Heart right ventricle (tissue), 16 donors: ENCODE measurements at places on chromosomes 4 and X. TPM values are rescaled to one million over a fixed set of nuclear protein-coding genes. Genes with fewer than 3 reads are reported as not detected.

GRCh38 chrX:81957900-81958545, 756.1 kb downstream of the SH3BGRL start:
- DNase-seq: no peak

DNA sequence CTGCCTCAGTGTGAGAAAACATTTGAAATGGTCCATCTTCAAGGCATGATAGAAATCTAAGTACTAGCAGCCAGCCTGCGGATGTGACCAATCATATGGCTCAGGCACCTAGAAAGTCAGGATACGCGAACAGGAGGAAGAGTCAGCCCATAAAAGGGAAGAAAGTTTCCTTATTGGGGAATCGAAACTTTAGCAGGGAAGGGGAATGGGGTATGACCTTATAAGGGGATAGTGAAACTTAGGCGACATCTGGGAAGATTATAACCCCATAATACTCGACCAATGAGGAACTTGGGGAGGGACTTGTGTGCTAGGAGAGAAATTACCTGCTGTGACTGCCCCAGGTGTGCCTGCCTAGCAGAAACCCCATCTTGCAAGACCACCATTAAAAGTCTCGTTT, 26.2 kb upstream of the PYURF start:
- no peak for DNase-seq

DNA sequence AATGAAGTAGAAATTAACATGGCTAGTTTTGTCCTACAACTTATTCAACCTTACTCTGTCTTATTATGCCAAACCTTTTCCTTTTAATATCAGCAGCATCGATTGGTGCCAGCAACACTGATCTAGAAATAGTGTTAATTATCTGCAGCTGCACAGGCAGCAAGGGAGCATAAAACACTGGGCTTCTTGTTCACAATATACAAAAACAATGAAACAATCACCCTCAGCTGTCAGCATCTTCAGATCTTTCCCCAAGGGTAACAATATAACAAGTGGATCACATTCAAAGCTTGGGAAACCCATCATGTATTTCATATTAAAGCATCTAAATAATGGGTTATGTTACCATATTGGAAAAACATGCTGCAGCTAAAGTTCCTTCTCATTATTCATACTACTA, 238.1 kb downstream of the SPOCK3 start:
- DNase-seq: no peak

DNA sequence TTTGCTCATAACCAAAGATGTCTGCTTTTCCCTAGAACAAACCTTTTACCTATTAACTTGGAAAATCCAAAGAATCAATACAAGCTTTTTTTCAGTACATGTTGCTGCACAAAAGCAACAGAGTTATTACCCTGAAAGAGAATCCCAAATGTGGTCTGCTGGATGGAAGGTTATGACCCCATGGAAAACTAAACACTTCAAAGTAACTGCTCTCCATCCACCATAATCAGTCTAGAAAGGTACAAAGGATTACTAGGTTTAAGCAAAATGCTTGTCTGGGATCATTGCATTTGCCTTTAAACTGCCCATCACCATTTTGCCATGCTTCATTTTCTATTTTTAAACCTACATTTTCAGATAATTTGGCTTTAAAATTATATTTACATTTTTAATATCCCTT, 11.7 kb downstream of the MMRN1 start:
- DNase-seq: no peak

DNA sequence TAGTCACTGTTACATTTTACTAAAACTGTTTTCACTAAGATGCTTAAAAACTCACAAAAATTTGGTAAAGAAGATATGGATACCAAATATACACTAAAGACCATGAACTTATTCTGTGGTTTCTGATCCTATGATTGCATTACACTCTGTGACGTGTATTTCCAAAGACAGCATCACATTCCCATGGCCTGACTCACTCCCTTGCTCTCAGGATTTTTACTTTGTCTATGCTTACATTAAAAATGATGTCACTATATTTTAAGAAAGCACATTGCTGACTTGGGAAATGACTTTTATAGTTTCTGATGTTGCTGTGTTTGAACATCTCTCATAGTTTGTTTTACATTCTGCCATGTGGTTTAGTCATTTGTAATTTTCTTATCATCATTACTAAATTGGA, 327.9 kb upstream of the MAGEB18 start:
- no peak for DNase-seq

- peak; percentile 48 for DNase-seq
These were observed 9.2 kb upstream of the FAM53A start for GRCh38 chr4:1693131-1693896.

GRCh38 chrX:134246282-134246681, 9.3 kb downstream of the CCDC160 start:
- no peak for DNase-seq

DNA sequence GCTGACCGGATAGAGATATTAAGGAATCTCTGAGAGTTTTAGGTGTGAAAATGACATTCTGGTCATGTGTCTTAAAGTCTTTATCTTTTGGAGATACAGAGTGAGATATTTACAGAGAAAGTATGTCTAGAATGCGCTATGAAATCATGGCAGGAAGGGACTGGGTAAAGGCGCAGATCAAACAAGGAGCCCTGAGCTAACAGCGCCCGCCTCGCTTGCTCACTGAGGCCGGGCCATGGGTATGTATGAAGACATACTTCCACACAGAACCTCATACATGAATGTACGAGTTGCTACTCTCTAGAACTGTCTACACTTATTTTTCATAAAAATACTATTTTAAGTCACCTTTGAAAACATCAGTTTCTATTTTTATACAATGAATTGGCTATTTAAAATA, 20.0 kb downstream of the FAM53A start:
- no peak for DNase-seq

DNA sequence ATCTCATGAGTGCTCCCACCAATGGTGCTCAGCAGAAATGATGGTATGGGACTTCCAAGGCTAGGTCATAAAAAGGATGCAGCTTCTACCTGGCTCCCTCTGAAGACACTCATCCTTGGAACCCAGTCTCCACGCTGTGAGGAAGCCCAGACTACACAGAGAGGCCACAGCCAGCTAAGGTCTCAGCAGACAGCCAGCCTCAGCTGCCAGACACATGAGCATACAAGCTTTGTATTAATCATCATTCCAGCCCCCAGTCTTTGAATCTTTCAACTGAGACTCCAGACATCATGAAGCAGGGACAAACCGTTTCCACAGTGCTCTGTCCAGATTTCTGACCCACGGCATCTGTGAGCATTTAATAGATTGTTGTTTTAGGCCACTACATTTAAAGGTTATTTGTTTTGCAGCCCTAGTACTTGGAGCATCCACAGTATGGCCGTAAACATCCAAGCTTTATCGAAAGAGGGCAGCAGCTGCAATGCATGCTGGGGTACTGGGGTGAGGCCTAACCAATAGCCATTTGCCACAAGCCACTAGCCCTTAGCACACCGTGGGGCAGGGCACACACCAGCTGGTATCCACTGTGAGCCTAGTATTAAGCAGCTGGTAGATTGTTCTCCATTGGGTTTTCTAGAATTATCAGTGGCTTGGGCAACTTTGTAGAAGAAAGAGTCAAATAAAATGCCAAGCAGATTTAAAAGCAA, 449.1 kb downstream of the BCOR start:
- DNase-seq: no peak

Gene PAGE1
- total RNA-seq: not detected

DNA sequence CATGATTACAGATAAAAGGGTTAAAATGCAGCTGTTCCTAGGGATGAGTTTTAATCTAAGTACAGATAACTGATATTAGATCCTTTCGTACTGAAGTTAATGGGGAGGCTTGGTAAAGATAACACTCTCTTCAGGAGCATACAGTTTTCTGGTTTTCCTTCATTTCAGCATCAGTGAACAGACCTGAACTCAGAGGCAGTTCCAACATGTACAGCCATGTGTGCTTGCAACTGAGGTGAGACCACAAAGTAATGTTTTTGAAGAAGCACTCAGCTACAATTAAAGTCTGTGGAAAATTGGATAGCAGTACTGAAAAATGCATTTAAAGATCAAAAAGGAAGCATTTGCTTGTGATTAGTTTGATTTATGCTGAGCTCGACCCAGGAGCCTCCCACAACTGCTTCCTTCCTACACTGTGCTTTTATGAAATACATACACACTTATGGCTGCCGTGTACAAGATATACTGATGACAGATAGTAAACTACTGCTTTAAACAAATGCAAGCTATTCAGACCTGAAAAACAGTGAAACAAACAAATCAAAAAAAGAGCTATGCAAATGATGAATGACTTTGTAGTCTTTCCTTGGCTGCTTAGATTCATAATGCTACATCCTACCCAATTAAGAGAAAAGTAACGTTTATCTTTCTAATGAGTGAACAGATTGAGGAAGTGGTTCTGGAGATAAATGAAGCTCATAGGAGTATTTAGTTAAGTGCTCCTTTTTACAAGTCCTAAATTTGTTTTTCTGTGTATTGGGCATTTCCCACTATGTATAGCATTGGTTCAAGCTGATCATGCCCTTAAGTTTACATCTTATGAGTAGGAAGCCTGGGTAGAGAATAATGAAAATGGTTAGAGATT, 68.4 kb downstream of the PDLIM5 start:
- DNase-seq: no peak

- peak; percentile 32 for DNase-seq
These were observed 338.8 kb downstream of the BCOR start for GRCh38 chrX:39758791-39759525.

GRCh38 chr4:173821876-173822275, 291.8 kb upstream of the HAND2 start:
- DNase-seq: no peak

Gene PLAC1
- not detected for total RNA-seq

GRCh38 chr4:149914119-149915115, 98.8 kb upstream of the IQCM start:
- DNase-seq: no peak

- DNase-seq: no peak
These were observed 5.3 kb upstream of the HAND2 start for GRCh38 chr4:173535165-173535902.

DNA sequence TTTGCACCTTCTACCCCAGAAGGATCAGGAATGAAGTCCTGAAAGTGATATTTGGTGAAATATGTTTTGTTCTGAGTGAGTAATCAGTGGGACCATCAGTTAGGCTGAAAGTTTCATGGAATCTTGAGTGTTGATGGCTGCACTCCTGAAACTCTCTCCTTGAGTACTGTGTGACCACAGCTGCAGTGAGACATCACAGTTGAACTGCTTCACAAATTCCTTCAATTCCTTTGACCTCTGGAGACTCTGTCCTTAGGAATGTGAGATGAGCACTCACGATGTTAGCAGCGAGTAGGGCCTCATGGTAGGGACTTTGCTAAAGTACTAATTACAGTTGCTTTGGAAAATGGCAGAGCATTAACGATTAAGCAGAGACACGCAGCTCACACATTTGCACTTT, 142.9 kb upstream of the SLC4A4 start:
- DNase-seq: no peak

Gene PITX2
- total RNA-seq: not detected

GRCh38 chrX:1468250-1468772, 15.6 kb upstream of the ASMTL start:
- peak; percentile 3 for DNase-seq

- no peak for DNase-seq
These were observed 176.3 kb upstream of the SLIT2 start for GRCh38 chr4:20075248-20075871.

- no peak for DNase-seq
These were observed 26.7 kb upstream of the TBC1D19 start for GRCh38 chr4:26557164-26557563.

- no peak for DNase-seq
These were observed 166.7 kb downstream of the CRLF2 start for GRCh38 chrX:1045680-1046314.

Gene CSTF2
- total RNA-seq: 7.9 TPM

DNA sequence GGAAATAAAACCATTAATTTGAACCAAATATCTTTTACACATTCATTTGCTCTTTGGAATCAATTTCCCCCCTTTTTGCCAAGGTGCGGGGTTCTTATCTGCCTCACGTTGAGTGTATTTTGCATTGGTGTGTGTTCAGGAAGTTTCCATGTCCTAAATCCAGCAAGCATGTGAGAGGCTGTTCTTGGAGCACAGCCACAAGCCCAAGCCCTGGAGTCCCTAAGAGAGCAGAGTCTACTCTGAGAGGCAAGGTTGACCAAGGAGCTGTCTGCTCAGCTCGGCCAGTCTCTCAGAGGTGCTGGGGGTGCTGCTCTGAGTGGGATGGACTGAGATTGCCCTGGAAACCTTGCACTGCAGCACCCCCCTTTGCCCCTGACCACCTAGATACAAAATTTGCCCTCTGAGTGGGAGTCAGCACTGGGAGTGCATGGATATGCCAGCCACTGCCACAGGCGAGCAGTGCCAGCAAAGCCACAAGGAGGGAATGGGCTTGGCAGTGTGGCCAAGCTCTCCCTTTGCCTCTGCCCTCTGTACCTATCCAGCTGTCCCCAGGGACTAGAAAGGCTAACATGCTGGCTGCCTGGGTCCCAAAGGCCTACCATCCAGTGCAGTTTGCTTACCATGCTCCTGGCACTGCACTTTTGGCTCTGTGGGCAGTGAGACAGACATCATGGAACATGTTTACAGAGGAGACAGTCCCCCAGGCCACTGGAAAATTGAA, 20.5 kb upstream of the FAM193A start:
- DNase-seq: peak; percentile 48

Gene MTTP
- 3.3 TPM for total RNA-seq

Gene FAM53A
- 0.45 TPM for total RNA-seq

Gene TEX11
- total RNA-seq: not detected

DNA sequence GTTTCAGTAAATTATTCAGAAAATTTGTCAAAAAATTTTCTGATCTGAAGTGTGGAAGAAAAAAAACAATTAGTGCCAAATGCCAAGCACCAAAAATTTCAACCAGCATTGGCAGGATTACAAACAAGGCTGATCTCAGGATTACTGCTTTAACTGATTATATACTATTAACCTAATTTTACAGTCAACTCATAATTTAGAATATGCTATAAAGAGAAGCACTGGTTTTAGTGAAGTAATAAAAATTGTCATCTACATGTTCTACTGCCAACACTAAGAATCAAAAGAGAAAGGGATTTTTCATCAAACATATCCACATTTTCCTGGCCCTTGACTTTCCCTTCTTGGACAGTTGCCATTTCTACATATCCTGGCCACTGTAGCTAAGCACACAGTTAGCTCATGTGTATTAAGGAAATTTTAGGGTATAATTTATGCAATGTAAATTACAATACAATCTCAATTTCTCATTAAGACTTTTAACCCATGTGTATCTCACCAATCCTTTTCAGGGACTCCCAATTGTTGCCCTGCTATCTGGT, 33.8 kb downstream of the THOC2 start:
- peak; percentile 4 for DNase-seq

Gene DSPP
- not detected for total RNA-seq
